ENCODE measurements at places on chromosomes 3 and 15. TPM values are rescaled to one million over a fixed set of nuclear protein-coding genes. Genes with fewer than 3 reads are reported as not detected.

Gene GPR62
- total RNA-seq, result not detected

DNA sequence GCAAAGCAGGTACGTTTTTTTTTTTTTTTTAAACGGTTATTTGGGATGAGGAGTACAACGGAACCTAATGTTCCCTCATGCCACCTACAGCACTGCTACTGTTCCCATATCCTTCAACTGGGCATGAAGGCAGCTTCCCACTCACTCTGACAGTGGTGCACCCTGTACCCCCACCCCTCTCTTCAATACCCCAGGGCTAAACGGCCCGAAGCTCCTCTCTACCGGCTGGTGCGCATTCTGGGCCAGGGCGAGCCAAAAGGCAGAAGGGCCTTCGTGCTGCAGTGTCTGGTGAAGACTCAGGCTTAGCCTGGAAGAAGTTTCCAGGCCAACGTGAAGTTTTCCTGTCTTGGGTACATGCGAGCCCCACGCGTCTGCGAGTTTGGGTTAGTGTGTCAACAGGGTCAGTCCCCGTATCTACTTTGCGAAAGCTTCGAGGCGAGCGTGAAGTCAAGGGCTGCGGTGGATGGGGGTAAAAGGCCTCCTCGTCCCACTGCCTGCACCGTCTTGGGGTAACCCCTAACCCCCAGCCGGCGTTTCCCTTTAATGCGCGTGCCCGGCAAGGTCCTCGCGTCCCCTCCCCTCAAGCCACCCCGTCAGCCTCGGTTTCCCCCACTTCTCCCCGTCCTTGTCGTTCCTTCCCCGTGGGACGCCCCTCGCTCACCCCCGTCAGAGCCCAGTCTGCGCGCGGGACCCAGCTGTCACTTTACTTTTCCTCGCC lies 765 bp upstream of the UBE2E2 start:
- peak overlapping the region; percentile 73 for H3K4me3 ChIP-seq
- no peak overlapping the region for H3K27ac ChIP-seq
- no peaks in the 10 kb centered on the region for H3K36me3 ChIP-seq

DNA sequence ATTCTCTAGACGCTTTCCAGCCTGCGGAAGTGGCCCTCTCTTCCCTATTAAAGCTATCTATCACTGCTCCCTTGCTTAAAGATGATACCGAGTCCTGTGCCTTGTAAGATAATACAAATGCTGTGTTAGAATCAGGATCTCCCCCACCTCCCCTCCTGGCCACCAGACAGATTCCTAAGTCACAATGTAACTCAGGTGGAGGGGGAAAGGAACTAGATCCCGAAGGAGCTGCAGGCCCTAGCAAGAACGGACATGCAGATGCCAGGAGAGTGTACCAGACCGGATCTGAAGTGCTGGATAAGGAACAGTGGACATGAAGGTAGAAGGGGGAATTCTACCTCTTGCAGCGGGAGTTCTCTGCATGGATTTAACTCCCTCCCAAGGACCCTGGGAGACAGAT lies 230.7 kb upstream of the LYSMD4 start:
- peaks cover 5% of the 10 kb centered on the region for H3K27me3 ChIP-seq
- no peaks in the 10 kb centered on the region for H3K36me3 ChIP-seq
- DNase-seq, result no peak
- no peaks in the 10 kb centered on the region for H3K4me1 ChIP-seq
- no peak overlapping the region for H3K4me3 ChIP-seq

- no peak overlapping the region for H3K4me3 ChIP-seq
- H3K27ac ChIP-seq, result no peak overlapping the region
- H3K36me3 ChIP-seq, result peaks cover 3% of the 10 kb centered on the region
Observed at GRCh38 chr3:183592821-183593220, 37.3 kb upstream of the KLHL6 start.

Gene HCN4
- total RNA-seq, result 0.02 TPM

GRCh38 chr3:46286947-46287565 lies 44.8 kb downstream of the CCR3 start:
- no peak overlapping the region for H3K27ac ChIP-seq
- peaks cover 34% of the 10 kb centered on the region for H3K27me3 ChIP-seq
- no peak for DNase-seq
- no peaks in the 10 kb centered on the region for H3K36me3 ChIP-seq
